ENCODE measurements at places on chromosomes 3 and 15.

GRCh38 chr3:96959901-96960641, 145.7 kb downstream of the EPHA6 start:
- no peak for DNase-seq

- no peak for DNase-seq
Measured at GRCh38 chr15:83914906-83915305, 261.0 kb downstream of the ADAMTSL3 start.

DNA sequence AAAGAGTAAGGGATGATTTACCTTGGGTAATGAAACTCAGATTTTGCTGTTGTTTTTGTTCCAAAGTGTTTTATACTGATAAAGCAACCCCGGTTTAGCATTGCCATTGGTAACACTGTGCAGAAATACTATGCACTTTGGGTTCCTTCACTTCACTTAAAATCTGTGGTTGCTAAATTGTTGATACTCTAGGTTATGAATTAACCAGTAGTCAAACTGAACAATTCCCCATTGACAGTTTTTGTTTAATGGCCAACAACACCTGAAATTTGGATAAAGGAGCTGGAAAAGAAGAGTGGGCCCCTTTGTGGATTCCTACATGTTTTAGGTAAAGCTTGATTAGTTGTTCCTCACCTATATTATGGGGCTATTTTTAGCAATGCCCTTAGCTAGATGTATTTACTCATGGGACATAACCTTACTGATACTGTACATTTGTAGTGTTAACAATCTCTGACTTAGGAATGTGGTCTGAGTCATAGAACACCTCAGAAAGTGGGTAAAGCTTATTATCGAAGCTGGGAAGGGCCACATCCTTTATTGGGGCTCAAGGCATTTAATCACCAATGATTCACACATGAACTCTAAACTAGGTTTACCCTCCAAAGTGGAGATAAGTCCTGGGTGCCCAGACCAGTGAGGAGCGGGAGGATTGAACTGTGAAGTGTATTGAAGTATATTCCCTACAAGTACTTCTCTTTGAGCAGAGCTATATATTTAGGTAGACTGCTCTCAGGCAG, 29.5 kb upstream of the THRB start:
- DNase-seq, result no peak

- DNase-seq, result no peak
Measured at GRCh38 chr3:197024881-197025735, 4.5 kb downstream of the MELTF start.

- no peak for DNase-seq
Measured at GRCh38 chr3:137958636-137959035, 51.3 kb upstream of the CLDN18 start.

DNA sequence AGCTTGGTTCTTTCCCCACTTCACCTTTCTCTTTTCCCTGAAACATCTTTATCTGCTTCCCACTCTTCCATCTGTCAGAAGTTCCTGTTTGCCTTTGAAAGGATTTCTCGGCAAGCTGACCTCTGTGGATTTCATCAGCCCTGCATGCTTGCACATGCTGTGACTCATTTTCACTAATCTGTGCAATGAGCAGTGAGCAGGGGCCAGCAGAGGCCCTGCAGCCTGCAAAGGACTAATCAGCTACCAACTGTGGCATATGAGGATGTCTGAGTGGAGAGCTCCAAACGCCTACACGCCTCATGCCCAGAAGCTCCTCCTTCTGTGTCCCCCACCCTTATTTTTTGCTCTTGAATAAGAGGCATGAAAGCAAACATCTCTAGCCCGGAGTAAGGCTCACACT, 333.0 kb upstream of the SEMA6D start:
- DNase-seq, result no peak

DNA sequence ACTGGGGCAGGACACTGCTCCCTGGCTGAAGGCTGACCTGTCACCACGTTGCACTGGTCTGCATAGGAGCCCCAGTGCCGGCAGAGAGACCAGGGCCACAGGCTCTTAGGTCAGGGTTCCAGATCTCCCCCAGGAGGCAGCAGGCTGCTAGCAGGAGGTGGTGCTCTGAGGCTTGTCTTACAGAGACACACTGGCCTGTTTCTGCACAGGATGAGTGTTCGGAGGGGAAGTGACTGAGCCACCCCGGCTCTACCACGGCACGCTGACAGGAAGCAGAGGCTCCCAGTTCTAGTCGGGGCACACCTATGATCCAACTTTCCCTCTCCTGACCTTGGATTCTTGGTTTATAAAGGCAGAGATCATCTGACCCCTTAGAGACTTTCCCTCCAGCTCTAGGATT, 8.6 kb downstream of the FBXL22 start:
- no peak for DNase-seq
